Stimulated activated naive CD8-positive, alpha-beta T cell treated with anti-CD3 and anti-CD28 coated beads, Interleukin-15, Interleukin-2, amounts not matched to agents 100 U/mL and 50 U/mL, for 24 hours (primary cell): ENCODE measurements at places on chromosomes 1 and 21.
A peak's percentile ranks its signal among the peaks of the same experiment; 100 is the strongest.

DNA sequence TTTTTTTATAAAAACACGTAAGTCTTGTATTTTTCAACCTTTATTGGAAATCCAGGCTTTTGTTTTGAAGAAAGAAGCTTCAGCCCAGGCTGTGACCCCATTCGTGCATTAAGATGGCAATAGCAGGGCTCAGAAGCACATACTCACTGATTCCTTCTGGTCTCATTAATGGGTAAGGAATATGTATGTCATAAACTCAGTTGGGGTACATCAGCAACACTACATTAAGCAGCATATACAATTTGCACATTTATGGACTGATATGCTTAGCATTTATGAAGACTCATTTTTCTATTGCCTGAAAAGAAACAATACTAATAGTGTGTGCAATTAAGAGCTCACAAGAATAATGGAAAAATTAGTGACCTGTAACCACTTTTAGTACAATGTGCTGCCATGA is 945.4 kb upstream of the PRMT6 start:
- DNase-seq: no peak

DNA sequence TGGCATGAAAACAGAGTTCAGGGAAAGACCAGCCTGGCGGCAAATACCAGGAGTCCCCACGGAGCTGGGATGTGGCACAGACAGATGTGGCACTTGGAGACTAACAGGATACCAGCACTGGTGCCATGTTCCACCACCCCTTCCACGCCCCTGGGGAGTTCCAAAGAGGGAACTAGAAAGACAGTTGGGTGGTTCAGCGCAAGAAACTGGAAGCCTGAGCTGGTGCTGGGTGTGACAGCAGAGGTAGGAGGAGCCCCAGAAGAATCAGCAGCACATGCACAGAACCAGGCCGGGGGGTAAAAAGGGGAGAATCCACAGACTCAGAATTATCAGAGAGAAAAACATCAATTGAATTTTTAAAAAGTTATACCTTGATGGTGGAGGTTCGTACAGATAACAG is 22.4 kb downstream of the DDX20 start:
- DNase-seq: no peak

GRCh38 chr1:226108935-226109828 is 46.7 kb downstream of the H3-3A start:
- DNase-seq: no peak

GRCh38 chr1:197859024-197859423 is 43.4 kb upstream of the C1orf53 start:
- DNase-seq: no peak

GRCh38 chr1:153355445-153356071 is 2.1 kb upstream of the S100A9 start:
- DNase-seq: peak; percentile 45

DNA sequence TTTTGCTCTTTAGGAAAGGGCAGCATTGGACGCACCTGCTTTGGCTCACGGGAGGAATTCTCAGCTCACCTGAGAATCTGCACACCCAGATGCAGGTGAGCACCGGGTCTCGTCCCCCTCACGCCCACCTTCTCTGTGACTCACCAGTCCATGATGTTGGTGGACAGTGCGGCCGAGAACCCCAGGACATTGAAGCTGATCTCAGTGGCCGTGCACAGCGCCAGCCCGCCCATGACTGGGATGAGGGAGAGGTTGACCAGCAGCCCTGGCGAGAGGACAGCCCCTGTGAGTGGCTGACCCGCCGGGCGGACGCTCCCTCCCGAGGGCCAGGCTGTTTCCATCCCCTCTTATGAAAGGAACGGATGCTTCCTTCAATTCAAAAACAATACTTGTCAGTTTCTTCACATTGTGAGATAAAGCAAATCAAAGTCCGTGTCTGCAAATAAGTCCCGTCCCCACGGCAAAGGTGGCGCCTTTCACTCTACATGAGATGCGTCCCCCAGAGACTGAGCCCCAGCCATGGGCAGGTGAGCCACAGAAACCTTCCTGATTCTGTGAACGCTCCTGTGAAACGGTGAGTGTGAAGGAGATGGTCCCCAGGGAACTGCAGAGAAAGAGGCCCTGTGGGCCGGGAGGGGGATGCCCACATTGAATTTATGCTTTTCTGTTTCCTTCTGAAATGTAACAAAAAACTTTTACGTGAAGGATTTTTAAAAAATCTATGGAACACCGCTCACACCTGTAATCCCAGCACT is 12.7 kb upstream of the CDK11B start:
- no peak for DNase-seq

DNA sequence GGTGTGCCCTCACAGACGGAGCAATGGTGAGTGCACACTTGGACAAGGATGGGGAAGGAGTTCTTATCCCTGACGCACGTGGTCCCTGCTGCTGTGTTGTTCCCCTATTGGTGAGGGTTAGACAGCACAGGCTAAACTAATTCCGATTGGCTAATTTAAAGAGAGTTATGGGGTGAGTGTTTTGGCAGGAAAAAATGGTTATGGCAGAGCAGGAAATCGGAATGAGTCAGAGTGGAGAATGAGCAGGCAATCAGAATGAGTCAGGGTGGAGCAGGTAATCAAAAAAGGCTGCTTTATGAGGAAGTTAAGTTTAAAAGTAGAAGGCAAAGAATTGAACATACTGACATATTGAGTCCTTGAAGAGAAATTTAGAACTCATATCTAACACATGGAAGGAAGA is 100.5 kb downstream of the NGF start:
- no peak for DNase-seq

- DNase-seq: no peak
Observed at GRCh38 chr1:109787211-109787844, 23.6 kb upstream of the EPS8L3 start.

- DNase-seq: no peak
Observed at GRCh38 chr1:220135755-220136154, 41.8 kb downstream of the IARS2 start.

GRCh38 chr1:54763816-54764132 is 549 bp downstream of the PARS2 start:
- DNase-seq: no peak

DNA sequence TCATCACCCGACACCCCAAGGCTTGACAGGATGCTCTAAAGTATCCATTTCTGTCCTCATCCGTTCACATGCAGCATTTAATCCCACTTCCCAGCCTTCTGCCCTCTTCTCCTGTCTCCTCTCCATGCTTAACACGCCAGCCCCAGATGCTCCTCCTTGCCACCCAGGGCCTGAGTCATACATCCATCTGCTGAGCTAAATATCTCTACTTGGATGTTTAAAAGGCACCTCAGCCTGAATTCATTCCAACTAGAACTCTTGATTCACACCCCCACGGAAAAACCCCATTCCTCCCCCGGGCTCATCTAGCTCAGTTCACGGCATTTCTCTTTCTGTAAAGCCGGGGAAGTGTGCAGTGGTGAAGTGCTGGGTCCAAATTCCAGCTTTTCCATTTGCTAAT is 27.7 kb downstream of the TEX35 start:
- no peak for DNase-seq

DNA sequence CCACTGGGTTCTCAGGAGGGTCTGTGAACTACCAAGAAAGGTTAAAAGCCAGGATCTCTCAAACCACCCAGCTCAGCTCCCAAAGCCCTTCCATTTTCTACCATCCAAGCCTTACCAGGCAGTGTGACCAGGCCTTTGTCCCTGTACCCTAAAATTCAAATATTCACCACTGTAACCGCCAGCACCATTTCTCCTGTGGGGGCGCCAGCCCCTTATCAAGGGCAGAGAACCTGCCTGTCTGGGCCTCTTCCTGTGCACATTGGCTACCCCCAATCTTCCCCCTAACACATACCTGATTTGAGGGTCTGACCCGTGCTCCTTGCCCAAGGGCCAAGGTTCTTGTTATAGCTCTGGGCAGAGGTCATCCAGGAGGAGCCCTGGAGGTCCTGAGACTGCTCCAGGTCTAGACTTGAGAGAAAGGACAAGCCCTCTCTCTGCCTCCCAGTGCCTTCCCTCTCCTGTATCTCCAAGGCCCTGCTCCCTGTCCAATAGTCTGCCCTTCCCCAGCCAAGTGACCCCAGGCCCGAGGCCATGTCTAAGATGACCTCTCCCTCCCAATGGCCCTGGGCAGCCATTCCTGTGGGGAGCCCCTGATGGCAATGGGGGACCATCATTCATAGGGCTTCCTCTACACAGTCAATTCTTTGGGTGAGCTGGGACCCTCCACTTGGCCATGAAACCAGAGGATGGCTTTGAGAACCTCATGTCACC is 78.5 kb downstream of the FHAD1 start:
- DNase-seq: no peak

DNA sequence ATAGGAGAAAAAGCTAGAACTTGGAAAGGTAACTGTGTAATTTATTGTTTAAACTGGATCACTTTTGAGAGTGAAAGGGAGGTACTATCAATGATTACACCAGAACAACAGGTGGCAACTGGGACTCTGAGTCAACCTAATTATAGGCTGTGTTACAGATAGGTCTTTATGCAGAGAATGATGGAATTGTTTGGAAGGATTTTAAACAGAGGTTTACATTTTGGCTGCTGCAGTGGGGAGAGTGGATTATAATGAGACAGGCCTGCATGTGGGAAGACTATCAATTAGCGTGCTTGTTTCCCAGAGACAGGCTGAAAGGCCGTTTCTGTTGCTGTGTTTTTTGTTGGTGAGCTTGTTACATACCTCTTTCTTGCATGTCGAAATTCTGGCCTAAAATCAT is 432.9 kb downstream of the PLA2G4A start:
- no peak for DNase-seq

DNA sequence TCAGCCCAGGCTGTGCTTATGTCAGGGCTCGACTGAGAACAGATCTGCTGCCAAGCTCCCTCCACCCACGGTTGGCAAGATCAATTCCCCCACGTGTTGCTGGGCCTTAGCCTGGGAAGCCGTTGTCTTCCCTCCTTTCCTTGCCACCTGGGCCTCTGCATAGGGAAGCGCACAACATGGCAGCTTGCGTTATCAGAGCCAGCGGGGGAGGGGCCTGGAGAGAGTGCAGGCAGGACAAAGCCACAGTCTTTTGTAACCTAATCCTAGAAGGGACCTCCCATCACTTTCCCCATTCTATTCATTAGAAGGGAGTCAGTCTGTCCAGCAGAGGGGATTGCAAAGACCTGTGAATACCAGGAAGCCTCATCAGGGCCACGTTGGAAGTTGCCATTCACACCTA is 17.0 kb upstream of the IGSF21 start:
- DNase-seq: no peak

- DNase-seq: no peak
Observed at GRCh38 chr1:155195201-155196102, 12.2 kb downstream of the THBS3 start.

DNA sequence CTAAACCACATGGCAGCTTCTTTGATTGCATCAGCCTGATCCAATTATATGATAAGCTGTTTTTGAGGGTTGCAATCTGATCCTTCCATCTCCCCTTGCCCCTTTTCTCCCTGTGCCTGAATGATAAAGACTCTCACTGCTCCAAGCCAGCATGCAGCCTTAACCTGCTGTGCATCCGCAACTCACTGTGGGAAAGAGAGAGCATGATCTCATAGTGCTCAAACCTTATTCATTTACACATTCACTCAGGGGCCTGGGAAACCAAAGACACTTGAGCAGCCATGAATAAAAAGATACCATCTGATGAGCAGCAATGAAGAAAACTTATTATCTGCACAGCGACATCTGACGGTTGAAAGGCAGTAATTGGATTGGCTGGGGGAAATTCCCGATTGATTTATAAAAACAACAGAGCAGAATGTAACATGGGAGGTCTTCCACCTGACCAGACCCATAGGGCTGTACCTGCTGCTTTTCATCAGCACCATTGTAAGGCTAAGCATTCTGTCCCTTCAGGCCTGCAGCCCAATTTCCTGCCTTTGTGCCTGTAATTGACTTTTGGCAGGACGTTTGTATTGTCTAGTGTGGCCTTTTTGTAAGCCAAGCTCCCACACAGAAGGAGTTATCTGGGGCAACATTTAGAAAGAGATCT is 62.5 kb downstream of the KIAA0040 start:
- no peak for DNase-seq

GRCh38 chr1:29343908-29344307 is 107.6 kb downstream of the PTPRU start:
- no peak for DNase-seq

DNA sequence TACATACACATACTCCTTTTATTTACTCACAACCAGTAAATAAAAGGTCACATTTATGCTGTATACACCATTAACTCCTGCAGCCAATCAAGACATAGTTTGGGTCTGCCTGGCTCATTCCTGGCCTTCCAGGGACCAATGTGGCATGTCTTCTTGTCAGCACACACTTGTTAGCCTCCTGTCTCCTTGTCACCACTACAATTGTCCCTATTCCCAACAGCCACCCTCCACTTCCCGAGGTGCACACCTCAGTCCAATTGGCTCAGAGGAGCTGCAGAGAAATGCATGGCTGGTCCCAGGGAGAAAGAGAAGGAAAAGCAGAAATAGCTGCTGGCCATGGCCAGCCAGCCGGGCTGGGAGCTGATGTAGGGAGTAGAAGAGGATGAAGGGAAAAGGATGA is 116.9 kb downstream of the PLXNA2 start:
- no peak for DNase-seq

DNA sequence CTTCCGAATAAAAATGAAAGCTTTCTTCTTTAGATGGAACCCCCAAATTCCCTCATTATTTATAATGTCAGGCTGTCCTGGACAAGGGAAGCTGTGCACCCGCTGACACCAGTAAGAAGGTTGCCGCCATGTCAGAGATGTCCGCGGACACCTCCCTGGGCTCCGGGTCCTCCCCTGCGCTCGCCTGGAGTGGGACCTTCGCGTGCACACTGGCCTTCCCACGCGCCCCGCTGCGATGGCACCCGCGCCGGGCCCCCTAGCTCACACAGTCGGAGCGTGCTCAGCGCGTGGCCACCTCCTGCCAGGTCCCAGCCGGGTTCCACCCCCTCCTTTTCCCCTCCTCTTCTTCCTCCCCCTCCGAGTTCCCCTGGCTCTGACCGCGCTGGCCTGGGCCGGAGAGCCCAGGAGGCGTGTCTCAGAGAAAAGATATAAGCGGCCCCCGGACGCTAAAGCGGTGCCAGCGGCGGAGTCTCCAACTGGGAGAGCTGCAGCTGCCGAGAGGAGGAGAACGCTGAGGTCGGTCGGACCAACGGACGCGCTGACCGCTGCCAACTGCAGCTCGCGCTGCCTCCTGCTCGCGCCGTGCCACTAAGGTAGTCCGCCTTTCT is at the start of gene G0S2:
G0S2 (plus strand) TSS at position 456 of the 608 bp plus-strand sequence. CDS start 273 bp downstream, outside the sequence.
- peak; percentile 69 for DNase-seq

DNA sequence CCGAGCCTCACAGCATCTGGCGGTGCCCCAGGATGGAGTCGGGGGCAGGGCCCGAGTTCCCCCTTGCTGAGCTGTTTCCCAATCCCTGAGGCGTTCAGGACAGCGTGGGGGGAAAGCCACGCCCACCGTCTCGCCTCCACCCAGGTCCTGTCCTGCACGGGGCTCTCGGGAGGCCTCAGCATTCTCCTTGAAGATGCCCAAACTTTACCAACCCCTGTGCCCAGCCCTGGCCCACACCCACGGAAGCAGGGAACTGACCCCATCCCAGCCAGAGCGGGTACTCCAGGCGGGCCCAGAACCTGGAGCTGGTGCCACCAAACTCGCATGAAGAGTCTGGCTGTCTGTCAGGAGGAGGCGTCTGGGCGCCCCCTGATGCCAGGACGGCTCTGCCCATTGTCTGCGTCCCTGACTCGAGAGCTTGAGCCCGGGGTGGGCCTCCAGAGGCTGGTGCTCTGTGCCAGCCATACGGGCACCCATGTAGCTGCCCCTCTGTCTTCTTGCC is 35.3 kb upstream of the POFUT2 start:
- DNase-seq: no peak
